ENCODE measurements at places on chromosomes 1 and 21.

DNA sequence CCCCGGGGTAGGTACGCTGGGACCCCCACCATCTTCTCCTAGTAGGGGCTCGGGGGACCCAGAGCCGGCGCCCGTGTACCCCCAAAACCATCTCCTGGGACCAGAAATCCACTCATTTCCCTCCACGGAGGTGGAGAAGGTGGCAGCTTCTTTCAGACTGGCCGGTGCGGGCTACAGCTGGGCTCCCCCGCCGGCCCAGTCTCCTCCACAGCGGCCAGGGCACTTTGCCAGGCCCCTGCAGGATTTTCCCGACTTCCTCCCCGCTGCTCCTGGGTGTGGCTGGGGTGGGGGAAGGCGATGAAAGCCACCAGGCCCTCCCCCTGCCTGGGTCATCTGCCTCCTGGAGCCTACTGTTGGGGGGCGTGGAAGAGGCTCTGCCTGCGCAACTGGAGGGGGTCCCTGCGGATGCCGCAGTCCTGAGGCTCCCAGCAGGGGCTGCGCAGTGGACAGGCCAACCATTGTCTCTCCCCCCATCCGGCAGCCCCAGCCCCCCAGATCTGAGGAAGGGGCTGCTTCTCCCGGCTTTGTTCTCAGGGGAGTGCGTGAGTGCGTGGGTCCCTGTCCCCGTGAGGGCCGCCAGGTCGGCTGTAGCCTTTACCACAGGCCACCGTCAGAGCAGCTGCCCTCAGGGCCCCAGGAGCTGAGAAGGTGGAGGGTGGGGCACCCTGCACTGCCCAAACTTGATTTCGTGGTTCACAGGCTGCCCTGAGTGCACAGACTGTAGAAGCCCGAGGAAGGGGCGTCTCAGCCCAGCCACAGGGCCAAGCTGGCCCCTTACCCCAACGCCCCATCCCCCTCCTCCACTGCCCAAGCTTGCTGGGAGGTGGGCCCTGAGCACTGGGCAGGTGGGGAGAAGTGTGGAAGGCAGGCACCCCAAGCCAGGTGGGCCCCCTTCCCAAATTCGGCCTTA lies 1.3 kb downstream of the AGRN start:
- DNase-seq = no peak

GRCh38 chr1:238895911-238896310 lies 490.5 kb upstream of the CHRM3 start:
- no peak for DNase-seq

GRCh38 chr1:174206148-174206836 lies 47.0 kb downstream of the RABGAP1L start:
- DNase-seq = no peak

- DNase-seq = no peak
Observed at GRCh38 chr1:84428235-84428634, 30.0 kb downstream of the DNASE2B start.

- DNase-seq = no peak
Observed at GRCh38 chr1:209454340-209454994, 129.0 kb upstream of the CAMK1G start.

- no peak for DNase-seq
Observed at GRCh38 chr1:168498159-168498631, 45.6 kb downstream of the XCL2 start.

- no peak for DNase-seq
Observed at GRCh38 chr1:81578867-81579266, 221.9 kb upstream of the ADGRL2 start.

- DNase-seq = no peak
Observed at GRCh38 chr1:39272798-39273469, 68.4 kb downstream of the MACF1 start.

DNA sequence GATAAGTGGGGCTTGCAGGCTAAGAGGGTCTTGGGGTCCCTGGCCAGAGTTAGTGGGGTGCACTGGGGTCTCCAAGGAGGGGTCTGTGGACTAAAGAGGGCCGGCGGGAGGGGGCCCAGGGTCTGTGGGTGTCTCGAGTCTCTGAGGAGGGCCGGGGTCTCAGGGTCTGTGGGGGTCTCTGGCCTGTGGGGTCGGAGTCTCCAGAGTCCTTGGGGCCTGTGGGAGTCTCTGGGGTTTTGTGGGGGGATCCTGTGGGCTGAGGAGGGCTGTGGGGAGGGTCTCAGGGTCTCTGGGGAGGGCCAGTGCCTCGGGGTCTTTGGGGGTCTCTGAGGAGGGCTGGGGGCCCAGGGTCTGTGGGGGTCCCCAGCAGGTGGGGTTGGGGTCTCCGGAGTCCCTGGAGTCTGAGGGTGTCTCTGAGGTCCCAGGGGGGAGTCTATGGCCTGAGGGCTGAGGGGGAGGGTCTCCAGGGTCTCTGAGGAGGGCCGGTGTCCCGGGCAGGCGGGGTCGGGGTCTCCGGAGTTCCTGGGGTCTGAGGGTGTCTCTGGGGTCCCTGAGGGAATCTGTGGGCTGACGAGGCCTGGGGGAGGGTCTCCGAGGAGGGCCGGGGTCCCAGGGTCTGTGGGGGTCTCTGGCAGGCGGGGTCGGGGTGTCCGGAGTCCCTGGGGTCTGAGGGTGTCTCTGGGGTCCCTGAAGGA lies 628 bp upstream of the PLEKHM2 start:
- DNase-seq = no peak

DNA sequence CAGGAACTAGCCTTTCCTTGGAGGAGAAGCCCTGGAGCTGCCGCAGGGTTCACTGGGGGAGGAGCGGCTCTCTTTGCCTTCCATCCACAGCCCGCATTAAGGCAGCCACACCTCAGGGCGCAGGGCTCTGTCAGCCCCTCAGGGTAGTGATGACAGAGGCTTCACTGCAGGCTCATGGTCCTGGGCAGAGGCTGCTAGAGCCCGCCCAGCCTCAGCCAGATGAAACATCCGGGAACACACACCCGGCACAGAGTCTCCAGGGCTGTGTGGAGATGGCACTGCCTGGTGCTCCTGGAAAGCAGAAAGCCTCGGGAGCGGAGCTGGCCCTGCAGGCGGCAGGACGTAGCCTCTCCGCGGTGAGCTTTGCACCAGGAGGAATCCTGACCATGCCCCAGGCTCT lies 29.4 kb upstream of the PEX10 start:
- no peak for DNase-seq

DNA sequence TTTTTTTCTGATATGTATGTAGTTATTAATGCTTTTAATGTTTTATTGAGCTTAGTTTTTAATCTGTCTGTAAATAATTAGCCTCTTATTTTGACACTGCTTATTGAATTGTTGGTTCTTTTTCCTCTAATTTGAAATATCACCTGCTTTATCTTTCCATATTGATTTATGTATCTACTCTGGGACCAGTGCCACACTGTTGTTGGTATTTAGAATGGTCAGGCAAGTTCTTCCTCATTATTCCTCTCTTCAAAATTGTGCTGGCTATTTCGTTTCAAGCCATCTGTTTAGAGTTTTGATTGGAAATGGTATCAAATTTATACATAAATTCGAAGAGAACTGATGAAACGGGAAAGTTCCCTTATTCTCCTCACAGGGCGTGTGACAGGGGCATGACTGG lies 96.8 kb upstream of the APP start:
- no peak for DNase-seq

GRCh38 chr1:76142771-76143540 lies 68.4 kb downstream of the ST6GALNAC3 start:
- DNase-seq = no peak

DNA sequence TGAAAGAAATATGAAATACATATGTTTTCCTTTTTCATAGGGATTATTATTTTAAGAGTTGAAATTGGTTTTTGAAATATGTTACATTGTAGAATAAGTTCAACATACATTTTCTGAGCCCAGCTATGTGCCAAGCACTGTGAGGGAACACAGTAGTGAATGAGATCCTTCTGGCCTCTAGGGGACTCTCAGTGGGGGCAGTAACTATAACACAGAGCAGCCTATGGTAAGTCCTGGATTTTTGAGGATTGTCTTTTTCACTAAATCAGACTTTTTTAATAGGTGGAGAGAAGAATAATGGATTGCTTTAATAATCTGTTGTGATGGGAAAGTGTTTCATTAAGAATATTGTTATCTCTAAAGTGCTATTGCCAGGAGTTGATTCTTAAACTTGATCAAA lies 2.4 kb downstream of the DNAJC6 start:
- DNase-seq = no peak

- no peak for DNase-seq
Observed at GRCh38 chr1:182286761-182287160, 104.8 kb downstream of the GLUL start.

DNA sequence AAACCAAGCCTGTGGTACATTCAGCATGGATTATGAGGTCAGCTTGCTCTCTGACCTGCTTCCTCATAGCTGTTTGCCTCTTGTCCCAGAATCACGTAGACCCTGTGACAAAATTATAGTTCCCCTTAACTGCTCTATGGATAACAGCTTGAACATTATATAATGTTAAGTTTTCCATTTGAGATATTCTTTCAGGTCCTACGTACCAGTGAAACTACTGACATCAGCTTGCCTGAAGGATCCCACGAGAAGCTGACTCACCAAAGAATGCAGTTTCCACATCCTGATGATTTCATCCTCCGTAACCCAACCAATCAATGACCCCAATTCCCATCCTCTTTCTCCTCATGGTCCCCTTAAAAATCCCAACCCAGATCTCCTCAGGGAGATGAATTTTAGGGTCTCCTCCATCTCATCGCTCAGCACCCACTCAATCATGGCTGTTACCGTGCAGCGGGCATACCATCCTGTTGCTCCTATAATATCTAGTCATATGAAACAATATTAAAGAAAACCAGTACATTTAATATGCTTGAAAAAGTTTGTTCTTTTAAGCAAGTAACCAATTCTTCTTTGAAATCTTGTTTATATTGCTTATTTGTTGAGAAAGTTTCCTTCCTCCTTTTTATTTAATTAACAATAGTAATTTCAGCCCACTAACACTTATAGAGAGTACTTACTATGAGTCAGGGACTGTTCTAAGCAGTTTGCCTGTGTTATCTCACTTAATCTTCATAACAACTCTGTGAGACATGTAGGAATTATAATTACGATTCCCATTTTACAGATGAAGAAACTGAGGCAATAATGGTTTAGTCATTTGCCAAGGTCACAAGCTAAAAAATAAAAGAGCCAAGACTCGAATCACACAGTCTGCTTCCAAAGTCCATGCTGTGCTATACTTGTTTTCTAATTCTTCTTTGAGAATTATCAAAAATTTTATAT lies 27.4 kb downstream of the CHML start:
- no peak for DNase-seq

GRCh38 chr1:111592389-111593361 lies 26.9 kb upstream of the RAP1A start:
- peak; percentile 92 for DNase-seq

- DNase-seq = no peak
Observed at GRCh38 chr1:174761335-174761734, 238.4 kb upstream of the CACYBP start.

GRCh38 chr1:108199201-108199691 lies 897 bp downstream of the SLC25A24 start:
- no peak for DNase-seq

DNA sequence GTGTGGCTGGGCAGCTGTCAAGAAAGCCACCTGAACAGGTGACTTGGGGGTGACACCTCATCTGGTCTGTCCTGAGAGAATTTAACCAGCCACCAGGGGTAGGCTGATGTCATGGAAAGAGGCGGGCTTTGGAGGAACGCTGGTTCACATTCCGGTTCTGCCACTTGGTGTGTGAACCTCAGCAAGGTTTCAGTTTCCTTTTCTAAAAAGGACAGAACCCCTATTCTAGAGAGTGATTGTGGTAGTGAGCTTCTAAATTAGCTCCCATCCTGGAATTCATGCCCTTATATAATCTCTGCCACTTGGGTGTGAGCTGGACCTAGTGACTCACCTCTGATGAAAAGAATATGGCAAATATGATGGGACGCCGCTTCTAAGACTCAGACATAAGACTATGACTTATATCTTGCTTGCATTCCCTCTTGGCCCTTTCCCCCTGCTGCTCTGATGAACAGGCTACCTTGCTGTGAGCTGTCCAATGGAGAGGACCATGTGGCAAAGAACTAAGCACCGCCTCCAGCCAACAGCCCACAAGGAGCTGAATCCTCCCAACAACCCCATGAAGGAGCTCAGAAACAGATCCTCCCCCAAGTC lies 332.1 kb downstream of the RRAGC start:
- DNase-seq = peak; percentile 78

DNA sequence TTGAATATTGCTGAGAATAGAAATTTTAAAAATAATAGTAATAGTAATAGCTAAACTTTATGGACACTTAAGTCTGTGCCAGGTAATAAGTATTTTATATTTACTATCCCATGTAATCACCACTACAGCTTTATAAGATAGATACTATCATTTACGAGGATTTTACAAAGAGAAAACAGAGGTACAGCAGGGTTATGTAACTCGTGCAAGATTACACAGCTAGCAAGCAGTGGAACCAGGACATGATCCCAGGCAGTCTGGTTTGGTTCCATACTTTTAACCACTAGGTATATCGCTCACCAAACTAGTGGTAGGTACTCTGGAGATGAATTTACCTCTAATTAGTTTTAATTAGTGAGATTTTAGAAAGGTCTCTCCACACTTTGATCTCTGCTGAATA lies 42.5 kb downstream of the SPAG17 start:
- no peak for DNase-seq

DNA sequence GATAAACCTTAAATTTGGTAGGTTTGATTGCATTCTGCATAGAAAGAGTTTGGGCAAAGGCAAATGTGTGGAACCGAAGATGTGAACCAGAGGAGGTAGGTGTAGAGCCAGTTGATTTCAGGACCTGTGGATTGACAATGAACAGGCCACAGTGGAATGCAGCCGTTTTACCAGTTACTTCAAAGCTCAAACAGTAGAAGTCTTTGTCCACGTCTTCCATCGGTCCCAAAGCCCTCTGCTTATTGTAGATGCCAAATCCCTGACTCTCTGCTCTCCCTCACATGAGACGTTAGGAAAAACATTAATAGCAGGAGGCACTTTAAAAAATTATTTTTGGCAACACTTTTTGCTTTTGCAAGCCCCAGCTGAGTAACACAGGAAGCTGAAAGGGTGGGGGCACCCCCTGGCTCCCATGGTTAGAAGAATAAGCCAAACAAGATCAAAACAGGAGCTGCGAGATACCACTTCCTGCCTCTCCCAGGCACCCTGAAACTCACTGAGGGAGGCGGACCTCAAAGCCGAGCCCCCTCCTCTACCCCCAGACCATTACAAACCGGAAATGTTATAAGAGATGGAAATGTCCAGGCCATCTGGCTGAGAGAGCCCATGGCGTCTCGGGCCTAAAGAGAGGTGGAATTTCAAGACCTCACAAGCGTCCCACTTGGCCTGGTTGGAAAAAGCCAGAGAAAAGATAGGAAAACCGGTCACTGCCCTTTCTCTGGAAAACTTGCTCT lies 13.5 kb downstream of the TRAF3IP3 start:
- peak; percentile 77 for DNase-seq

GRCh38 chr1:181104790-181105133 lies 16.3 kb downstream of the IER5 start:
- DNase-seq = no peak

GRCh38 chr1:215082532-215083382 lies at the start of gene KCNK2:
KCNK2 (plus strand) TSS chr1:215082737; CDS start chr1:215083386, 649 bp downstream.
- no peak for DNase-seq
